ENCODE measurements at places on chromosomes 16 and 17.

- no peak for DNase-seq
Observed at GRCh38 chr16:30937692-30938091, 11.2 kb upstream of the ORAI3 start.

DNA sequence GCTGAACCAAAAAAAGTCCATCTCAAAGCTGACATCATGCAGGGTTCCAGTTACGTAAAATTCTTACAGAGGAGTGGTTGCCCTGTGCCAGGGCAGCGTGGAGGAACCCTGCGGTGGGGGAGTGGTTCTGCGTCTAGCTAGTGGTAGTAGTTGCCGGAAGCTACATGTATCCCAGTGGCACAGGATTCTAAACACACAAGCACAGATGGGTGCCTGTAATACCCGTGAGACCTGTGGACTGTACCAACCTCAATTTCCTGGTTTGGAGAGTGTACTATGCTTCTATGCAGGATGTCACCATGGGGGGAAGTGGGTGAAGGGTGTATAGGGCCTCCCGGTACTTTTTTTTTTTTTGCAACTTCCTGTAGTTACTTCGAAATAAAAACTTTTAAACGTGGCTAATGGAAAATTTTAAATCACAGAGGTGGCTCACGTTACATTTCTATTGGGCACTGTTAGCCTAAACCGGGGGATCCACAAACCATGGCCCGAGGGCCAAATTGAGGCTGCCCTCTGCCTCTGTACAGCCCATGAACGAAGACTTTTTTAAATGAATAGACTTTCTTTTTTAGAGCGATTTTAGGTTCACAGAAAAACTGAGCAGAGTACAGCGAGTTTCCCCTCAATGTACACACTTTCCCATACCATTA, 38.5 kb downstream of the TBC1D16 start:
- no peak for DNase-seq

GRCh38 chr17:17785407-17785806, 51.4 kb downstream of the SREBF1 start:
- DNase-seq, result no peak

DNA sequence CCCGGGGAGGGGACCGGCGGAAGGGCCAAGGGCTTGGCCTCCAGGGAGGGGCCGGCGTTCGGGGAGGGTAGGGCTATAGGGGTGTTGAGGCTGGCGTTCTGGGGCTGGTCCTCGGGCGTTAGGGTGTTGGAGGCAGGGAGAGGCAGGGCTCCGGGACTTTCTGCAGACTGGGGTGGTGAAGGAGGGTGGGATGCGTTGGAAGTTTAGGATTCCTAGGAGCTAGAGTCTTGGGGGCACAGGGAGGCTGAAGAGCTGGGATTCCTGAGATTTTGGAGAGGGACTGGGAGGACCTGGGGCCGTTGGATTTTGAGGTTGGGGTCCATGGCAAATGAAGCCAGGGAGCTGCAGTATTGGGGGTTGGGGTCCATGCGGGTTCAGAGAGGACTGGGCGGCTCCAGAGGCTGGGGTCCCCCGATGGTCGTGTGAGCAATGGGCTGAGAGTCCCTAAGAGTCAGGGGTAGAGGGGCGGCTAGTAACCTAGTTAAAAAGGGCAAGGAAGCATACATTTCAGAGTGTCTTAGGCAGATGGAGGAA, 740 bp downstream of the NFATC2IP start:
- no peak for DNase-seq

GRCh38 chr17:42562388-42563142, 617 bp downstream of the COASY start:
- no peak for DNase-seq
